Tongue (tissue), 3 donors: ENCODE measurements at places on chromosomes 5 and 9.

DNA sequence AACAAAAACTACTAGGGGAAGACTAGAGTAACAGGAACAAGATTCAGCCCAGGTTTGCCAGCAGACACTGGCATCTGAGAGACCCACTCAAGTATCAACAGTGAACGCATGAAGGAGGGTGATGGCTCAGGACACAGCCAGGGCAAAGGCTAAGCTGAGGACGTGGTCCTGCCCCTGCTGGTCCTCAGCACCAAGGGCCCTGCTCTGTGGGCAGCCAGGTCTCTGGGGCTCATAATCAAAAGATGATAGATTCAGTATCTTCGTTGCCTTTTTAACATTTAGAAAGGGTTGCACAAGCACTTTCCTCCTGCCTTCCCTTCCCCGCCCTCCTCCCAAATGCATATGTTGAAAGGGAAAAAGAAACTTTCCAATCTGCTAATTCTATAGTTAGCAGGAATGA is 31.5 kb downstream of the MACROH2A1 start:
- DNase-seq, result no peak

GRCh38 chr5:59368951-59369350 is 524.6 kb downstream of the PDE4D start:
- DNase-seq, result no peak

DNA sequence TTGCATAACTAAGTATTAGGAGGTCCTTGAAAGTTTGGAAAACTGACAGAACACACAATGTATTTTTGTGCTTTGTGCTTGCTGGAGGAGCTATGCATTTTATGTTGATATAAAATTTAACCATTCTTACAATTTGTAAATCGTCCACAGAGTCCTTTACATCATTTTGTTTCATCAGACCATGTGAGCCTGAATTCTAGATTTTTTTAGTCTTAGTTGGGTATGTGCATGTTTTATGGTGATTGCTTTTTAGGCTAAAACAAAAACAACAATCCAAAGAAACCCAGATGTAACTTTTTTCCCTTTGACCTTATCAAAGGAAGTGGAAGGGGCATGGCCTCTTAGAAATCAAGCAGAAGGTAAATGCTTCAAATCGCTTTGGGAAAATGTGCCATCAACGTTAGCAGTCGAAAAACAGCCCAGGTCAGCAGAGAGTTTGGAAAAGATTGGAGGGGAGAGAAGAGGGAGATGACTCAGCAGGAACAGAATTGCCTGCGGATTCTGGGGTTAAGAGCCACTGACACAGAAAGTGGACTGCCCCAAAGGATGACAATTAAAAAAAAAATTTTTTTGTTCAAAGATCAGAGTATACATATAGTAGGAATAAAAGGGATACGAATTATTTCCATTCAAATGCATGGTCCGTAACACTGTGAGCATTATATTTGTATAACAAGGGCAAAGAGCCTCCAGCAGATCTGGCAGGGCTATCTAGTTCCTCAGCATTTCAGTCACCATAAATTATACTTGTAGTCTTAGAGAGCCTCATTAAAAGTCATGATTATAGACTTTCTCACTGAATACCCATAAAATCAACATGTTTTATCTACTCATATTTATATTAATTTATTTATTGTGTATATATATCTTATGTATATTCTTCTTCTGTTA is 253.5 kb upstream of the HAPLN1 start:
- no peak for DNase-seq

GRCh38 chr5:109907731-109908130 is 218.0 kb downstream of the MAN2A1 start:
- DNase-seq, result peak; percentile 56

- DNase-seq, result peak; percentile 81
These were observed 166.4 kb upstream of the OTULINL start for GRCh38 chr5:14415024-14415697.

GRCh38 chr9:87547671-87548081 is 50.0 kb downstream of the DAPK1 start:
- no peak for DNase-seq

- no peak for DNase-seq
These were observed 379.1 kb upstream of the KIF2A start for GRCh38 chr5:61926911-61927310.

GRCh38 chr5:68628082-68628814 is 412.7 kb downstream of the PIK3R1 start:
- DNase-seq, result no peak

- no peak for DNase-seq
These were observed 74.1 kb downstream of the AOPEP start for GRCh38 chr9:94800424-94801117.

- no peak for DNase-seq
These were observed 193.0 kb downstream of the PRR16 start for GRCh38 chr5:120657104-120657503.

DNA sequence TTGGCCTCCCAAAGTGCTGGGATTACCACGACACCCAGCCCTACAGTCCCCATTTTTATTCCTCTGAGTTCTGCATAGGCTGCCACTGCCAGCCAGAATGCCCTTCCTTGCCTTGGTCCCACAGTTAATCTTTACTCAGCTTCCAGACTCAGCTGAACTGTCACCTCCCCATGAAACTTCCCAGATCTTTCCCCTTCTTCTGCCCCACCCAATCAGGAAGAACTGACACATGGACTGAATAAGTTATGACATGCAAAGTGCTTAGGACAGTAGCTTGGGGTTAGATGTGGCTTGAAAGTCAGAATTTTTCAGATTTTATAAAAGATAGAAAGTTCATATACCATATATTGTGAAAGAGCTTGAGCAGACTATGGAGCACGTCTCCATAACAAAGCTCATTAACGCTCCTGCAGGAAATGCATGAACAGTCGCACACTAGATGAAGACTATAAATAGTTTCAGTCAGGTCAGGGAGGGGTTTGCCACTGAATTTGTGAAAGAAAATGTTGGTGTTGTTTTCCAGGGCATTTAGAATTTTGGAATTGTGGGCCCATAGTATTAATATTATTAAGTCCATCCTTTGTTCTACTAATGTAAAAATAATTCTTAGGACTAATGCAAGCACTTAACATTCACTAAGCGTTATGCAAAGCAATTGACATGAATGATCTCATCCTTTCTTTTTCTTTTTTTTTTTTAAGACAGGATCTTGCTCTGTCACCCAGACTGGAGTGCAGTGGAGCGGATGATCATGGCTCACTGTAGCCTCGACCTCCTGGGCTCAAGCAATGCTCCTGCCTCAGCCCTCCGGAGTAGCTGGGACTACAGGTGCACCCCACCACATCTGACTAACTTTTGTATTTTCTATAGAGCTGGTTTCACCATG is 36.1 kb upstream of the DENND1A start:
- no peak for DNase-seq

DNA sequence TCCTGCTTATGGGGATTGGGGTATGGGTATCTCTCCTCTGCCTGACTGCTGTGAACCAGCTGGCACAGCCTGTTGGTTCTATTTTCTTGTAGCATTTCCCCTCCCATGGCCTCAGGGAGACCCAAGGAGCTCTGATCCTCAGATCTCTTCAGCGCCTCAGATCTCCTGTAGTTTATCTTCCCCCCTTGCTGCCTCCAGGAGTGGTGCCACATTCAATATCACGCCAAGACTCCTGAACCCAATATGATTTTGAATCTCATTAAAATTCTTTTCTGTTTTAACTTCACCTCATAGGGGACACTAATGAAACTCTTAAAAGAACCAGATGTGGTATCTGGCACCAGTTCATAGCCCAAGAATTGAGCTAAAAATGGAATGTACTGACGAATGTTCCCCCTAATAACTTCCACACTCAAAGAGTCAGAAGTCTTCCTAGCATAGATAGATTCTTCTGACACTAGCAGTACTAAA is 59.6 kb upstream of the LIFR start:
- DNase-seq, result peak; percentile 39

DNA sequence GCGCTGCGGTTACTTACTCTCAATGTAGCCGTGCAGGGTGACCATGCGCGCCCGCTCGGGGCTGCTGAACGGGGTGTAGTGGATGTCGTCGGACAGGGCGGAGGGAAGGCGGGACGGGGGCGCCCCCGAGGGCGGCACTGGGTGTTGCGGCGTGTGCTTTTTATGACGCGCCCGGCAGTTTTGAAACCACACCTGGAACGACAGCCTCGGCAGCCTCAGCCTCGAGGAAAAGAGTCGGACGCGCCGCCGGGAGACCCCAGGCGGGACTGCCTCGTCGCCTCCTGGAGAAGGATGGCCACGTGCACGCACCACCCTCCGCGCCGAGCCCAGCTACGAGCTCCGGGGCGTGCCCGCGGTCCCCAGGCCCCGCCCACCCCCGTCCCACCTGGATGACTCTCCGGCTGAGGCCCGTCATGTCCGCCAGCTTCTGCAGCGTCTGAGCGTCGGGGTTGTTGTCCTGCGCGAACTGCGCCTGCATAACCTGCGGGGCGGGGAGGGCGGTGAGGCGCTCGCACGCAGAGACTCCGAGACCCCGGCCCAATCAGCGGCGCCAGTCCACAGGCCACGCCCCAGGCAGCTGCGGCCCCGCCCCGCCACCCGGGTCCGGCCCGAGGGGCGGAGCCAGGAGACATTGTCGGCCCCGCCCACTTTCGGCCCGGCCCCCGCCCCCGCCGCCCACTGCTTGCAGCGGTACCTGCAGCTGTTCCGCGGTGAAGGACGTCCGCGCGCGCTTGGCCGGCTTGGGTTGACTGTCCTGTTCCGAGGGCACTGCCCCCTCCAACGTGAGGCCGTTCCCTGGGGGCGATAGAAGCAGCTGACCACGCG is 15.0 kb downstream of the LHX6 start:
- DNase-seq, result peak; percentile 90

- no peak for DNase-seq
These were observed 677.0 kb upstream of the KLF4 start for GRCh38 chr9:108166519-108166918.

DNA sequence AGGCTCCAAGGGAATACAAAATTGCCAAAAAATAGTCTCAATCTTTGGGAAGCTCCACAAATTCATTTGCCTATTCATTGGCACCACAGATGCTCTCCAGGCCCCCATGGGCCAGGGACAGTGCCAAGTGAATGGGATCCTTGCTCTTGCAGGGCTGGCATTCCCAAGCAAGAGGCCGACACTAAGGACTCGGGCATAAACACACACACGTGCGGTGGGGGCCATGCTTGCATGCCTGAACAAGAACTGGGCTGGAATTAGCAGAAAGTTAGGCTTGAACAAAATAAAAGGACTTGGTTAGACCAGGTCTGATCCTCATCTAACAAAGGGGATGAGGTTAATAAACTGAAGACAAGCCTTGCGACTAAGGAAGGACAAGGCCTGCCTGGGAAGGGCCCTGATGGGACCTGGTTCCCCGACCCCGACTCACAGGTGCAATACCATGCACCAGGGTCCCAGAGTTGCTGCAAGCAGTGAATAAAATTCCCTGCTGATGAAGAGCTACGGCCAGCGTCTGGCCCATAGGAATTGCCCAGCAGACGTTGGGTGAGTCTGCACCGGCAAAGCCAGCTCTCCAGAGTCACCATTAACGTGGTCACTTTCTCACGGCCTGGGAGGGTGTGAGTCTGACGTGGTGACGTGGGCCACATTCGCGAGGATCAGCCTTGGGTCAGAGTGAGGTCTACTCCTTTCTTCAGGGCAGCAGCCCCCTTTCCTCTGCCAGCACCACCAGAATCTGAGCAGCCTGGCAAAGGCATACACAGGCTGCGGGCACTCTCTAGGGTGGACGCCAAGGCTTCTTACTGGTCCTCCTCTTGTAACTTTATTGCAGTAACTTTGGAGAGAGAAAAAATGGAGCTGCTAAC is 77.4 kb upstream of the FCN1 start:
- DNase-seq, result no peak

DNA sequence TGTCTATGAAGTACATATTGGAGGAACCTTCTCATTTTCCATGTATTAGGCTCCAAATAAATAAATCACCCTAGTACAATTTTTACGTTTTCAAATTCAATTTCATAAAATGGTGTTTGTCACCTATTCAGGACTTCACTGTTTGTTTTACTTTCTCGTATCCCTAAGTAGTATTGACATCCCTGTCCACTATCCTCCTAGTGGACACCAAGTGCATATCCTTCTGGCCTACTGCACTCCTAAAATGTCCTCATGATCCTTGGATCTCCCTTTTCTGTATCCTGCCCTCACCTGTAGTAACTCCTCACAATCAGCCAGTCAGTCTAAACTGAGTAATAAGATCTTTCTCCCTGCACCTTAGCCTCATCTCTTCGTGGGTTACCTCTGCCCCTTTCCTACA is 539.9 kb downstream of the DMRTA1 start:
- no peak for DNase-seq

GRCh38 chr9:100350188-100350587 is 2.6 kb downstream of the TEX10 start:
- DNase-seq, result no peak

DNA sequence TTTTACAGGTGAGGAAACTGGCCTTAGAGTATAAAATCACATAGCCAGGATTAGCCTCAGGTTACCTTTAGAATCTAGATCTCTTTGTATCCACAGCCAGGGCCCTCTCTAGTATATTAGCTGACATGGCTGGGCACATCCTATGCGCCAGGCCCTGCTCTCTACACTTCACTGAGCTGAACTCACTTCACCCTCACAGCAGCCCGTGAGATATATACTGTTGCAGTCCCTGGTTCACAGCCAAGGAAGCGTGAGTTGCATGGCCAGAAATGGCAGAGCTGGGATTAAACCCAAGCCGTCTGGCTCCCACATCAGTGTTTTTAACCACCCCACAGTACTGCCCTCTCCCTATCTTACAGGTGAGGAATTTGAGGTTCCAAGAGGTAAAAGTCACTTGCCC is 58.4 kb downstream of the DAB2IP start:
- peak; percentile 73 for DNase-seq

- no peak for DNase-seq
These were observed 42.3 kb upstream of the MUSK start for GRCh38 chr9:110626101-110626829.

DNA sequence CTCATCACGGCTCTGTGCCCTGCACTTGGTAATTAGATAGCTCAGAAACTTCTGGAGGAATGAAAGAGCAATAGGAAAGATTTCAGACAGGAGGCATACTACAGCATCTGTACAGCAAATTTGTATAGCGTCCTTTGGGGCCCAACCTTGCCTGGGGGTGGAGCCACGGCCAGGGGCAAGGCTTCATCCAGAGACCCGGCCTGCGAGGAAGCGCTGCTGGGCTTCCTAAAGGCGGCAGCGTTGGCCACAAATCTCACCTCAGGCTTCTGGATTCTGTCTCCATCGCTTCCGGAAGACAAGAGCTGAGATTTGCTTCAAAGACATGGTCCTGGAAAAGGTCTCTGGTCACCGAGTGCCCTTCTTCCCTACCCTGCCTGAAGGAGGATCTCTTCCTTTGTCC is 12.2 kb upstream of the SPATA31D1 start:
- no peak for DNase-seq

DNA sequence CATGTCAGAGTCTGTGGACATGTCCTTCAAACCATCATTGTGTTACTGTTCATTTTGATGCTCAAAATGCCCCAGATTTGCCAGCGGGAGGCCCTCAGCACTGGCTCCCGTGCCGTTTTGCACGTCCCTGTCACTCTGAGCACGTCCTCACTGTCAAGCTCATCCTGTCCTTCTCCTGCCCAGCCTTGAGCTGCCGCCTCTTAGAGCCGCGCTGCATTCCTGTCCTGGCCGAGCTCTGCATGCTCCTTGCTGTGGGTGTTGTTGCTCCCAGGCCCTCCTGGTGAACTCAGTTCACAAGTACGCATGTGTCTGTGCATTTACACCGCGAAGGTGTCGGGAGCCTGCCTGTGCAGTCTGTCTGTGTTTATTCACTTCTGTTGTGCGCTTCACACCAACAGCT is 62.2 kb downstream of the WNK2 start:
- no peak for DNase-seq
